Stimulated activated CD4-positive, alpha-beta T cell treated with anti-CD3 and anti-CD28 coated beads, TNF-alpha, amount 100 ng/mL, for 1 hour (primary cell): ENCODE measurements at places on chromosomes 11 and 22.

DNA sequence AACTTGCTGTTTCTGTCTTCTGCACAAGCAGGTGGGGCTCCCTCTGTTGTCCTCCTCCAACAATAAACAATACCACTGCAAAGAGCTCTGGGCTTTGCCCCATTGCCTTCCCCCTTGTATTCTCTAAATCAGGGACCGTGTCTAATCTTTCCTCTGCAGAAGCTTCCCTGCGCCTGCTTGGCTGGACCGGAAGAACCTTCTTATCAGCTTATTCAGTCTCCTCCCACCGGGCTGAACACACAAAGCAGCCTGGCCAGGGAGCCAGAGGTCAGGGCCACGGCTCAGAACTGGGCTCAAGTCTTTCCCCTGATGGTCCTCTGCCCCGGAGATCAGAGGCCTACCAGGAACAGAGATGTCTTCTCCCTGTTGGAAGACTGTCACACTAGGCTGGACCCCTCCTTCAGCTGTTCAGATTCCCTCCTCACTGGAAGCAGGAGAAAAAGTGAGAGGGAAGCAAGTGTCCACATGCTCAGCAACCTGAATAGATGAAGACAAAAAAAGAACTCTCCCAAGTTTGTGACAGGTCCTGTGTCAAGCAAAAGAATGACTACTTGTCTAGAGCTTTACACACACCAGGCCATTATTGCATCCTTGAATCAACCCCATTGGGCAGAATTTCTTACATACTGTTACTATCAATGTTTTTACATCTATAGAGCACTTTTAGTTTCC lies 63.7 kb downstream of the RAB30 start:
- DNase-seq, result no peak

- no peak for DNase-seq
Measured at GRCh38 chr11:86889001-86889341, 66.2 kb downstream of the FZD4 start.

- DNase-seq, result no peak
Measured at GRCh38 chr11:103904324-103904667, 132.1 kb upstream of the DDI1 start.

DNA sequence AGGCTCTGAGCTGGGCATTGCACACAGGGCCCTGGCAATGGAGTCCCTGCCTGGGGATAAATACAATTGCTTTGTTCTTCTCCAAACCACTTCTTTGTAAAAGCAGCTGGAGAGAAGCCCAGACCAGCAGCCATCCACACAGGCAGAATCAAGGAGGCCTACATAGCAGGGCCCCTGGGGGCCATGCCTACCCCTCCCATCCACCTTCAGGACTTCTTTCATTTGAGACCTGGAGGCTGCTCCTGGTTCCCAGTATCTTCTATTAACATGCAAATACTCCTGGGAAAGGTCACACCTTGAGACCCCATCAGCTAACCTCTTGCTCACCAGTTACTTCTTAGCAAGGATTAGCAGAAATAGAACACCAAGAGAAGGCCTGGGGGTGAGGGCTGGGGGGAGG lies 511.1 kb downstream of the SOX6 start:
- DNase-seq, result no peak

DNA sequence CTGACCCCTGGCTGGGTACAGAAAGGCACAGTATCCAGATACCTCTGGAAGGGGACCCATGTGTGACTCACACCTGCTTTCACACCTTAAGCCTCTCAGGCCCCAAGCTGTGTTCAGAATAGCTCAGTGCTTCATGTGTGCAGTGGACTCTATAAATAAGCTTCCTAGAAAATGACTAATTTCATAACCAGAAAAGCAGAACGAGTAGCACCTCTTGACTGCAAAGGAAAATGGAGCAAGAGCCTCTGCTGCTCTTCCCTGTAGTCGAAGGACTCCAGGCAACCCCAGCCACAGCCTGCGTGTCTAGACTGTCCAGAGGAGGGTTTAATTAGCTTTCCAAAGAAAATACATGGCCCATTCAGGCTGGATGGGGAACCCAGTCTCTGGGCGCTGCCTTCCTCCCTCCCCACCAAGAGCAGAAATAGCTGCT lies 23.1 kb downstream of the PTPN5 start:
- DNase-seq, result no peak

DNA sequence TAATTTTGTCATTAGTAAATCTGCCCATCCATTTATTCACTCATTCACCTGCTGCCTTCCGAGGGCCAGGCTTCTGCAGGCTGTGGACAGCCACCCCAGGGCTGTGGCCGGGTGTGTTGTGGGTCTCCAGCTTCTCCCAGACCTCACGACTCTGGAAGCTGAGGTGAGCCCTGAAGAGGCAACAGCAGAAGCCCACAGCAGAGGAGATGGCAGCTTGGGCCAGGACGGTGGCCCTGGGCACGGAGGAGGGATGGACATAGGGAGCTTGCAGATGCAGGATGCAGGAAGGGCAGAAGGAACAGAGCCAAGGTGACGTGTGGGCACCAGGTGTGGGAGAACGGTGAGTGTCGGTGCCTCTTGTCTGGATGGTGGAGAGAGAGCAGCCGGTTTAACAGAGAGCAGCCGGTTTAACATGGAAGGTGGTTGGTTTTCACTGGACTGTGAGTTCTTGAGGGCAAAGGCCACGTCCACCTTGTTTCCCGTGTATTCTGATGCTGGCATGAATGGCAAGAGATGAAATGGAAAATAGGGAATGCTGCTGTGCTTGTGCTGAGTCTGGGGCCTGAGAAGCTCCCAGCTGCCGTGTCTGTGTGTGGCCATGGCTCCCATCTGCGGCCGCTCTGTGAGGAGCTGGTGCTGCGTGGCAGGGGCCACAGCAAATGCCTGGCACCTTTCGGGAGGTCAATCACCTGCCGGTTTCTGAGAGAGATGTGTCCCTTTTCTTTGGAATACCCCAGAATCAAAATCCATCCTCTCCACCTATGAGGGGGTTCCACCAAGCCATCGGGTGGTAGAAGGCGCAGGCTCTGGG lies 669.9 kb downstream of the BRD1 start:
- DNase-seq, result no peak

DNA sequence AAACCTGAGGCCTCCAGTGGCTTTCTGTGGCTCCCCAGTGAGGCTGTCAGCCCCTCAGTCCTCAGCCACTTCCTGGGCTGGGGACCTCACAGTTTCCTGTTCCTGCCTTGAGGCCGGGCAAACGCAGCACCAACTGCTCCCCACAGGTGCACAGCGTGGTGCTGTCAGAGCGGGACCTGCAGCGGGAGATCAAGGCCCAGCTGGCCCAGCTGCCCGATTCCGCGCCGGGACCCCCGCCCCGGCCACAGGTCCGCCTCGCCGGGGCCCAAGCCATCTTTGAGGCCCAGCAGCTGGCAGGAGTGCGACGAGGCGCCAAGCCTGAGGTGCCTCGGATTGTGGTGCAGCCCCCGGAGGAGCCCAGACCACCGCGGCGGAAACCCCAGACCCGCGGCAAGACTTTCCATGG lies 5.4 kb downstream of the TBC1D10C start:
- DNase-seq, result no peak

DNA sequence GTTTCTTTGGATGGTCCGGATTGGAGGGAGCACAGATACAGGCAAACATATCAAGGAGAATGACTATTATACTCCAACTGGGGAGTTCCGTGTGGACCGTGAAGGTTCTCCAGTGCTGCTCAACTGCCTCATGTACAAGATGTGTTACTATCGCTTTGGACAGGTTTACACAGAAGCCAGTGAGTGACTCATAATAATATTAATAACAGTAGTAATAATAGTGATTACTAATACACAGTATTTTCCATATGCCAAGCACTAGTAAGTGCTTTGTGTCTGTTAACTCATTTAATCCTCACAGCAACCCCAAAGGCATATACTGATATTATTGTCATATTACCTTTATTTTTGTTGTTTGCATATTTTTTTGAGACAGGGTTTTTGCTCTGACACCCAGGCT lies 6.6 kb upstream of the CHEK1 start:
- no peak for DNase-seq

GRCh38 chr11:44018829-44019228 lies 29.0 kb upstream of the ACCSL start:
- no peak for DNase-seq

DNA sequence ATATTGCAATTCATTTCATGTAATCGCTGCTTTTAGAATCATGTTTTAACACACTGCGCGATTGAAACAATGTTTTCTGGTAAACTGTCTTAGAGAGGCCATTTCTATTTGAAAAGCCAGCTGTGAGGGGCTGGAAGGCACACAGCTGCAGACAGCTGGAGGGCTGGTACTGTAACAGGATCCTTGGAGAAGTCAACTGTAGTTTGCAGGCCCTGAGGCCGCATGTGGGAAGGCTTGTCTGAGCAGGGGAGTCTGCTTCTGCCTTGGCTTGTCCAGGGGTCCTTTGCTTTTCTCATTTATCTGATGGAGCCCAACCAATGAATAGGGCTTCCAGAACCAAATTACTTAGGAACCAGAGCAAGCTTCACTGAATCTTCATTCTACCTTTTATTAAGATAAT lies 313.5 kb downstream of the BLID start:
- DNase-seq, result no peak

DNA sequence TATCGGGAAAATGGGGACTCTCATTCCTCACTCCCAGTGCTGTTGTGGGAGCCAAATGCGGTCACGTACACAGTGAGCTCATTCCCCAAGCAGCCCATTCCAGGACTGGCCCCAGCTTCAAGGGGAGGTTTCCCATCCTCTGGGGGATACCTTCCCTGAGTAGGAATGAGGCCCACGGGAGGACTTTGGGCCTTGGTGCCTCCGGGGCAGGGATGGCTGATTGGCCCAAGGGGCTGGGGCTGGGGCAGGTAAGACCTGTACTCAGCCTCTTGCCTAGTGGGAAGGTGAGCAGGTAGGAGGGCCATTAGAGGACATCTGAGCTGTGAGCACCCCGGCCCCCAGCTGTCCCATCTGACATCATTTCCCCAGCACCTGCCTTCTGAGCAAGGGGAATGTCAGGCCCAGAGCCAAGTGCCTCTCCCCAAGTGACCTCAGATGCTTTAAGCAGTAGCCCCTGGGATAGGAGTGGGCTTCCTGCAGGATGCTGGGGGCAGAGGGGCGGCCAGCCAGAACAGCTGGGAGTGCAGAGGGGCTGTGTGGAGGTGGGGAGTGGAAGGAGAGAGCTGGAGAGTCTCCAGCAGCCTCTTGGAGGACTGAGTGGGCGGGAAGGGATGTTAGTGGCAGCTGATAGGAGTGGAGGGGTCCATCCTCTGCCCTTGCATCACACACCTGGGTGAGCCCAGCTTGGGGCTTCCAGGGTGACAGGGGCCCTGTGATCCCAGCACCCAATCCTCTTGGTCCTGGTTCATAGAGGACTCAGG lies 58.4 kb downstream of the CD82 start:
- no peak for DNase-seq

DNA sequence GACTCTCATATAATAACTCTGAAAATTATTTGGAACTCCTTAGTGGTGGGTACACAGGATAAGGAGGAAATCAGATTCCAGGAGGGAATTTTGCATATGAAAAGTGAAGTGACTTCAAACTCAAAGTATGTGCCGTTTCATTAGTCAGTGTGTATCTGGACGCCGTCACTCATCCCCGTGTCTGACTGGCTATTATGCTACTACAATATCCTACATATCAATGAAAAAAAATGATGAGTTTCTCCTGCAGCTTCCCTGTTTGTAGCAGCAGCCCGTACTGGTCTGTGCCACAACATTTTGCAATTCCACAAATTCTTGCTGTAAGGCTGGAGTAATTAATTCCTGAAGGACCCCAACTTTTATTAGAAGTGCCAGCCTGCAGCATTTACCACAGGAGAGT lies 16.5 kb downstream of the WT1 start:
- DNase-seq, result no peak

DNA sequence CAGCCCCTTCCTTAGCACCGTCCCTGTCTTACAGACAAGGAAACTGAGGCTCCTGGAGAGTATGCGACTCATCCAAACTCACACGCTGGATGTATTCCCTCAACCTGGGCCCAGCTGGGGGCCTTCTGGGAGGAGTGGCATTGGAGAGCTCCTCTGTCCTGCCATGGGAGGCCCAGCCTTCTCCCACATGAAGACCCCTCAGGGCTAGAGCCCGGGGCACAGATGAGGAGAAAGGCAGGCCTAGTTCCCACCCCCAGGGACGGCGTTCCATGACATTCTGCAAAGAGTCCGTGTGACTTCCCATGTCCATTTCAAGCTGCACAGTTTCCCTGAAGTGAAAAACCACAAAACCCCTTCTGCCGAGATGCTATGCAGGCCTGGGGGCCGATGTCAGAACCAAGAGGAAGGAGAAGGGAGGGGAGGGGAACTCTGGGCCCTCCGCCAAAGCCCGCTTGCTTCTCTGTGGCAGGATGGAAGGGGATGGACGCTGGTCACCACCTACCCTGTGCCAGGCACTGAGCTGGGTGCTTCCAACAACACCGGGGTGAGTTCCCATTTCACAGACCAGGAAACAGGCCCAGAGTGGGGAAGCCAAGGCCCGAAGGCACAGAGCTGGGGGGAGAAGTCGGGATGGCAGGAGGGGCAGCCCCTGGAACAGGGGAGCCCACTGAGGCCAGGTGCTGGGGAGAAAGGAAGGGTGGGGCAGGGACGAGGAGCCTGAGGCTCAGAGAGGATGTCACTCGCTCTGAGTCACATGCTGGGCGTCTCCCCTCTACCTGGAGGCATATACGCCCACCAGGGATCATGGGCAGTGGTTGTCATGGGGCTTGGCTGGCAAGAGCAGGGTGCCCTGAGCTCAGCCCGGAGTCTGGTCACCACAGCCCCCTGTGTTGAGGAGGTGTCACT lies 15.7 kb downstream of the RAC2 start:
- no peak for DNase-seq

DNA sequence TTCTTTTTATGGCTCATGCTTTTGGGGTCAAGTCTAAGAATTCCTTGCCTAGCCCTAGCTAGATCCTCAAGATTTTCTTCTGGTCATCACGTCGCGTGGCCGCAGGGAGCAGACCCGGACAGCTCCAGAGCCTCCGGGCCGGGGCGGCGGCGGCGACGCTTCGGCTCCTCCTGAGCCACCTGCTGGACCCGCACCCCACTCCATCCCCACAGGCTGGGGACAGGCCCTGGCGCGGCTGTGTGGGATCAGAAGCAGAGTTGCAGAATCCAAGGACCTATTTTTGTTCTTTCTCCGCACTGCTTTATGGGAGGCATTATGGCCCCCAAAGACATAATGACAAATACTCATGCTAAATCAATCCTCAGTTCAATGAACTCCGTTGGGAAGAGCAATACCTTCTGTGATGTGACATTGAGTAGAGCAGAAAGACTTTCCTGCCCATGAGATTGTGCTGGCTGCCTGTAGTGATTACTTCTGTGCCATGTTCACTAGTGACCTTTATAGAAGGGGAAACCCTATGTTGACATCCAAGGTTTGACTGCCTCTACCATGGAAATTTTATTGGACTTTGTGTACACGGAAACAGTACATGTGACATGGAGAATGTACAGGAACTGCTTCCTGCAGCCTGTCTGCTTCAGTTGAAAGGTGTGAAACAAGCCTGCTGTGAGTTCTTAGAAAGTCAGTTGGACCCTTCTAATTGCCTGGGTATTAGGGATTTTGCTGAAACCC lies 12.4 kb upstream of the SCARF2 start:
- no peak for DNase-seq

- no peak for DNase-seq
Measured at GRCh38 chr11:122253589-122254231, 137.7 kb upstream of the BLID start.

GRCh38 chr22:27474711-27475547 lies 326.6 kb downstream of the MN1 start:
- no peak for DNase-seq
